ENCODE measurements at places on chromosomes 2 and 18.

DNA sequence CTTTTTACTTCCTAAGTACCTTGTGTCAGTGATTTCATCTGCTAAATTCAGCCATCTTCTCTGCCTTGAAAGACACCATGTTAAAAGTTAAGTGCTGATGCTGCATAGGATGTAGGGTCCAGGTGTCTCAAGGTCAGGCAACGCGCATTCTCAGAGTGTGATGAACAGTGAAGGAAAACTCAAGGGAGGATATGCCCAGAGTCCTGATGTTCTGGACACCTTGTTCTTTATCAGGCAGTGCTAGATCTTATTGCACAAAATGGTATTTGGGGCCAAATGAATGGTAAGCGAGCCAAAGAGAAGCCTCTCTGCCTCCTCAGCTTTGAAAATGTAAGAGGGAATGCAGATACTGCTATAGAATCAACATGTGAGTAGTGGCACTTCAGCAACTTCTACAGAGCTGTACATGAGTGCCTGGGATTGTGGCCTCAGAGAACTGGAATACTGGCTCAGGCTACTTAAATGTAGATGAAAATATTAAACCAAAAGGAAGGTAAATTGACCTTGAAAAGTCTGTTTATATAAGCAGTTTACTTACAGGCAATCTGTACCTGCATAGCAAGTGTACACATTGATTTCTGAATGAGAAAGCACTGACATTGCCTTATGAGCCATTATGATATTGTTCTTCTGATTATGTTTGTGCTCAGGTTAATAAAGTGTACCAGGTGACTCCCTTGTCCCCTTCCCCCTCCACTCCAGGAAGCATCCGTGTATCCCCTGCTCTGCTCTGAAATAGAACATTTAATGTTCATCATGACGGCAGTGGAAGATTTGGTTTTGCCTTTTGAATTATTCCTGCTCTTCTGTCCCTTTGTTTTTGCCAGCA lies 86.7 kb upstream of the RANBP2 start:
- DNase-seq: peak; percentile 74

GRCh38 chr2:215455958-215456357 lies 20.1 kb upstream of the FN1 start:
- no peak for DNase-seq

DNA sequence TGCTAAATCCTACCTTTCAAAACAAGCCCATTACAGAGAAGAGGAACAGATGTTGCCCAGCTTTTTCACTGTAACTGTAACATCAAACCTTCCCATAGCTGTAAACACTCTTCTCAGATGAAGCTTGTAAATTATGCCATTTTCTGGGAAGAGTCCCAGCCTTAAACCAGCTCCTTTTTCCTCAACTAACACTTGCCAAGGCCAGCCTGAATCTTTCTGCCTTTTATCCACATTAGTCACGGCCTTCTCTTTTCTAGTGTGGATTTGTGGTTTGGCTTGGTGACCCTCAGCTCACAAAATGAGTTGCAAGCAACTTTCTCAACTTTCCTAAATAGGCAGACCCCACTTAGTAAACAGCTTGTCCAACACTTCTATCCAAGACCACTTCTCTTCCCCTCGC lies 90.2 kb downstream of the CABLES1 start:
- no peak for DNase-seq

DNA sequence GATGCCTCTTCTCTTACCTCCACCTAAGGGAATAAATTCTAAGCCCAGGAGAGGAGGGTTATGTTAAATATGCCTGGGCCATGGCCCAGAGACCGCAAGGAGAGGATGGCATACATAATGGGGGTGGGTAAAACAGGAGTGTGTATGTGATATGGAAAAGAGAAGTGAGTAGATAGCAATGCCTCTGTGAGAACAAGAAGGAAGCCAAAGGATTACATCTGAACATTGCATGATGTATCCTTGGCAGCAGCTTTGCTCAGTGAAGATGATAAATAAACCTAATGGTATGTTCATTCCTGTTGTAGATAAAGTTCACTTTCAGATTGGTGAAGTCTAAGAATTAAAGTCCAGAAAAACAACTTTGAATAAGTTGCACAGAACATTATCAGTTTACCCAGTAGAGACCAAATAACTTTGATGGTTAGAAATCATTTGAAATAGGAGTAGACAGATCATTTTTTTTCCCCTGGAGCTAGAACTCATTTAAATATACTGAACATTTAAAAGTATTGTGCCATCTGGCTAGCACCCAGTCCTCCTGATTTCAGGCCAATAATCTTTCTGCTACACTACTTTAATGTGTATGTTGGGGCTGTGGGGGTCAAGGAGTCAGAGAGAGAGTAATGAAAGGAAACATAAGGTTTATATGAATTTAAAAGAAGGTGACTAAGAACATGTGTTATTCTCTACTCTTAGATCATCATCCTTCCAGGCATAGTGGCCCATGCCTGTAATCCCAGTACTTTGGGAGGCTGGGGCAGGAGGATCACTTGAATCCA lies 231.7 kb downstream of the PARD3B start:
- no peak for DNase-seq

- DNase-seq: no peak
These were observed 721 bp downstream of the MCEE start for GRCh38 chr2:71129114-71129901.

DNA sequence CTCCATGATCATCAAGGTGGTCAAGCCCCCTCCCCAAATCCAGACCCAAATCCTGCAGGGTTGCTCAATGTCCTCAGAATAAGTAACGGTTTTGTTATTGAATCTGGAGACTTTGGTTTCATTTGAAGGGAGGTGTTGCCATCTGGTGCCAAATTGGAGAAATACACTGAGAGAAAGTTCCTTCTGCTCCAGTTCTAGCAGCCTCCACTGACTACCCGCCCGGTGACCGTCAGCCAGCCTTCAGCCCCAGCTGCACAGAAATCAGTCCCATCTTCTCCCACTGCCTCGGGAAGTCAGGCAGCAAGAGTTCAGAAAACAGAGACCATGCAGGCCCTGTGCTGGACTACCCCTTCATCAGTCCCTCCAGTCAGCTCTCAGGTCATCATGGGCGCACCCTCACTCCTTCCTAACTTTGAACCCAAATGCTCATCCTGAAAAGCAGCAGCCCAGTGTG lies 38.7 kb downstream of the PKDCC start:
- peak; percentile 60 for DNase-seq

DNA sequence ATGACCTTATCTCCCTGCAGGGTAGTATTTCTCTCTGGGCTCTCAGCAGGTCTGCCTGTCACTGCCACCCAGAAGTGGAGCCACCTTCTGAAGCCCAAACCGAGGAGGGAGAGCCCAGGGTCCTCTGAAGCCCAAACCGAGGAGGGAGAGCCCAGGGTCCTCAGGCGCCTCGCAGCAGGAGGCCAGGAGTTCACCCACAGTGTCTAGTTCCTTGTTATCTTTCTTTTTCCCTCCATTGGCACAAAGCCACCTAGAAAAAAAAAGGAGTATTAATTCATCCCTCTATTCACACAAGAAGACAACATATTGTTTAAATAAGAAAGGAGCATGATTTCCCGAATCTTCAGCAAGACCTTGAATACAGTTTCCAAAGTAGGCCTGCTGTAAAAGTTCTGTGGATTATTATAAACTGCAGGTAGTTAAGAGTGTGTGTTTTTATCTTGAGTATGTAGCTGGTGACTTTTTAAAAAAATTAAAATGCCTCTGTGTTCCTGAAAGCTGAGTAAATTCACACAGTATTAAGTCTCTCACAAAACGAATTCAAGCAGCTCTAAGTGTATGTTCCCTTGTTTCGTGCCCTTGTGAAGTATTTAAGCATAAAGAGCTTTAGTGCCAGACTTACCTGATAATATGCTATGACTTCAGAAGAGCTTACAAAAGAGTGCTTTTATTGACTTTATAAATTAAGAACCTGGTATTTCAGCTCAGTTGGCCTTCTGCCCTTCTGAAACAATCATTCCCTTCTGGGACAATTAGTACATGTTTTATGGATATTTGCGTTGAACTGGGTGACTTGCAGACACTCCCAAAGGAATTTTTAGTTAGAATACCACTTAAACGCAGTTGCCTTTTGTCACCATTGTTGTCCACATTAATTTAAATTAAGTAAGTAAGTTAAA lies 11.7 kb upstream of the GRHL1 start:
- no peak for DNase-seq

GRCh38 chr2:181985632-181986205 lies at the start of gene PPP1R1C:
Gene PPP1R1C (plus strand): TSS chr2:181985853. CDS start chr2:181986111, 258 bp downstream.
- DNase-seq: no peak

DNA sequence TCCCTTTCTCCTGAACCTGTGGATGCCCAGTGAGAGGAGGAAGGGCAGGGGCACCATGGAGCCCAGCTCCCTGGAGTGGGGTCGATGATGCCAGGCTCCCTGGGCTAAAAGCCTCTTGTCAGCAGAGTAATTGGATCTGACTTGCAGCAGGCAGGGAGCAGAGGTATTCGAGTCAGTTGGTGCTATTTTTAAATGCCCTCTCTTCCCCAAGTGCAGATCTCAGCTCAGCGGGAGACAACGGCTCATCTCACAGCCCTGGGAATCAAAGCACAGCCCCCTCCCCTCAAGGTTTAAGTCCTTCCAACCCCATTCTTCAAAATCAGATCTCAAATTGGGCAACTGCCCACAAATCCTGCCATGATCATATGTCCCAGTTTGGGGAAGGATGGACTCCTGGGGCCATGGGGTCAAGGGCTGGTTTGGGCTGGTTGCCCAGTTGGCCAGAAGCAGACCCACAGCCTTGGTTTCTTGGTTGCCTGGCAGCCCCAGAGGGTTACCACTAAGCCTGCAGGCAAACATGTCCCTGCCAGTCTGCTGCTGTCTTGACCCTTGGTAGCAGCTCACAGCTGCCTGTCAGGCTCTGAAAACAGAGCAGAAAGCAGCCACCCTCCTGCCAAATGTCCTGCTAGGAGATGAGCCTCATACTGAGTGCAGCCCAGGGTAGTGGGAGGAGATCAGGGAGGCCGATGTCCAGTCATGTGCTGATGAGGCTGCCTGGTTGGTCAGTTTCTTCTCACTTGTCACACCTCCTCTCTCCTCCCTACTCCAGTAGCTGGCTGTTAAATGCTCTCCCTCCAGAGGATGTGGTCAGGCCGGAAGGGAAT lies 244.9 kb downstream of the LOXHD1 start:
- DNase-seq: peak; percentile 21

- DNase-seq: peak; percentile 40
These were observed 76.0 kb downstream of the ARHGAP15 start for GRCh38 chr2:143205106-143205764.

DNA sequence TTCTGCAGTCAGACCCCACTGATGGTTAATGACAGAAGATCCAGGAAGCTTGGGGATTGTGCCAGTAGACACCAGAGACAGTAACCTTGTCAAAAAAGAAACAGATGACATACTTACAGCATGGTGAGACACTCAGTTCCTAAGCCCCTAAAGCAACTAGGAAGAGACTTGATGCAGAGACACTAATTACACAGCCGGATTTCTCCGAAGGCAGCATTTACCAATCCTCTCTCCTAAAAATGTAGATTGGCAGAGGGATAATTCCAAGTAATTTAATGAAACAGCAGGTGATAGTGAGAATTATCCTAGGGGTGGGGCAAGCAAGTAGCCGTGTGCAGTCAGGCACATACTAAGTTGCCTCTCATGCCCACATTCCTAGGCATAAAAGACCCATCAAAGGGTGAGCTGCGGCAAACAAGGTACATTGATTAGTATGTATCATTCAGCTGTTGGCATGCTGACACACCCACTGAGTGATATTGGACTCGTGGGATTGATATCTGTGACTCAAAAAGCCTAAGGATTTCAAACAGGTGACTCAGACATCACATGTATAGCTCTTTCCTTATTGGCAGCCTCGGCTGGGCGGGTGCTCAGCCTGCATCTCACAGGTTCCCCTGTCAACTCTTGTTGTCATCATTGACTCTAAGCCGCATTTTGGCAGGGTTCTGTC lies 296.7 kb upstream of the ATP5MC3 start:
- no peak for DNase-seq

DNA sequence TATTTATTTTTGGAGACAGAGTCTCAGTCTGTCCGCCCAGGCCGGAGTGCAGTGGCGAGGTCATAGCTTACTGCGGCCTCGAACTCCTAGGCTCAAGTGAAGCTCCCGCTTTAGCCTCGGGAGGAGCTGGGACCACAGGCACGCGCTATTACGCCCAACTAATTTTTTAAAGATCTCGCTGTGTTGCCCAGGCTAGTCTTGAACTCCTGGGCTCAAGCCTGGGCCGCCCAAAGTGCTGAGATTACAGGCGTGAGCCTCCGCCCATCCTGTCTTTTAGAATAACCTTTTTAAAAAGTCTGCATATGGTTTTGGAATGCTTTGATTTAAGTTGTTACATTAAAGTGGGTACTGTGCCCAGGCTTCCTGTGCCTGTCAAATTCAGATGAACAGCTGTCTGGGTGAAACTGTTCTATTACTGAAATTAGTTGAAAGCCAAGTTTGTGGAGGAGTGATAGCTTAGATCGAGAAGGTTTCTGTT lies 944 bp downstream of the RAB3GAP1 start:
- DNase-seq: no peak
